Amniotic stem cell (primary cell): ENCODE measurements at places on chromosomes 1 and 21.

- no peak for DNase-seq
Measured at GRCh38 chr1:224851210-224851847, 78.1 kb upstream of the DNAH14 start.

DNA sequence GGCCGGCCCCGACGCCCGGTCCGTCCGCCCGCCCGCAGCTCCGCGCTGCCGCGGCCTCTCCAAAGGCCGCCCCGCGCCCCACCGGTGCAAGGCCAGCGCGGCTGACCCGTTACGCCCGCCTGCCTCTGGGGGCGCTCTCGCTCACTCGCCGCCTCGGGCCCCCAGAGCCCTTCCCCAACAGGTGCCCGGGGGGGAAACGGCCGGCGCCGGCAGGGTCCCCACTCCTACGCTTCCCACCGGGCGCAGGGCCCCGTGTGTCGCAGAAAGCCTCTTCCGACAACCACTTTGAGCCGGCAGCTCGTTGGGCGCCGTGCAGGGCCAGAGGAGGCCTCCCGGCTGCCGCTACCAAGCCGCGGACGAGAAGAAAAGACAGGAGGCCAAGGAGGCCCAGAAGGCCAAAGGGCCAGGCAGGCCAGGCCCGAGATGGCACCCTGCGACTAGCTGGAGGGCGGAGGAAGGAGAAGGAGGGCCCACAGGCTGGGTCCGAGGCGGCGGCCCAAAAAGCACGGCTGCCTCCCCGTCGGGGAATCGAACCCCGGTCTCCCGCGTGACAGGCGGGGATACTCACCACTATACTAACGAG is 64.9 kb upstream of the FCGR2A start:
- no peak for DNase-seq

DNA sequence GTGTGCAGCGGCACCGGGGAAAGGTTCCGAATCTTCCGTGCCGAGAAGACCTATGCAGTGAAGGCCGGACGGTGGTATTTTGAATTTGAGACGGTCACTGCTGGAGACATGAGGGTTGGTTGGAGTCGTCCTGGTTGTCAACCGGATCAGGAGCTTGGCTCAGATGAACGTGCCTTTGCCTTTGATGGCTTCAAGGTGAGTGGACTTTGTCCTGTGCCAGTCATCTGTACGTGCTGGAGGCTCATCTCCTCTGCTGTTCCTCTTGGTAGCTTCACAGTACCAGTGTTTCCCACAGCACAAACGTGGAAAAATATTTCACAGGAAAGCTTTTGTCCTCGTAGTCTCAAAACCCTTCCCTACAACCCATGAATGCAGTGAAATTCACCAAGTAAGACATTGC is 324.1 kb downstream of the ZP4 start:
- no peak for DNase-seq

- peak; percentile 61 for DNase-seq
Measured at GRCh38 chr1:78649628-78650027, at the start of gene IFI44. Gene IFI44, plus strand, starts transcription at chr1:78649831. Its CDS starts 365 bp downstream, at chr1:78650196.

- no peak for DNase-seq
Measured at GRCh38 chr1:174116042-174116441, 43.3 kb upstream of the RABGAP1L start.

- no peak for DNase-seq
Measured at GRCh38 chr1:3679799-3680453, 27.6 kb downstream of the TP73 start.
